ENCODE measurements at places on chromosomes 1 and 21.

DNA sequence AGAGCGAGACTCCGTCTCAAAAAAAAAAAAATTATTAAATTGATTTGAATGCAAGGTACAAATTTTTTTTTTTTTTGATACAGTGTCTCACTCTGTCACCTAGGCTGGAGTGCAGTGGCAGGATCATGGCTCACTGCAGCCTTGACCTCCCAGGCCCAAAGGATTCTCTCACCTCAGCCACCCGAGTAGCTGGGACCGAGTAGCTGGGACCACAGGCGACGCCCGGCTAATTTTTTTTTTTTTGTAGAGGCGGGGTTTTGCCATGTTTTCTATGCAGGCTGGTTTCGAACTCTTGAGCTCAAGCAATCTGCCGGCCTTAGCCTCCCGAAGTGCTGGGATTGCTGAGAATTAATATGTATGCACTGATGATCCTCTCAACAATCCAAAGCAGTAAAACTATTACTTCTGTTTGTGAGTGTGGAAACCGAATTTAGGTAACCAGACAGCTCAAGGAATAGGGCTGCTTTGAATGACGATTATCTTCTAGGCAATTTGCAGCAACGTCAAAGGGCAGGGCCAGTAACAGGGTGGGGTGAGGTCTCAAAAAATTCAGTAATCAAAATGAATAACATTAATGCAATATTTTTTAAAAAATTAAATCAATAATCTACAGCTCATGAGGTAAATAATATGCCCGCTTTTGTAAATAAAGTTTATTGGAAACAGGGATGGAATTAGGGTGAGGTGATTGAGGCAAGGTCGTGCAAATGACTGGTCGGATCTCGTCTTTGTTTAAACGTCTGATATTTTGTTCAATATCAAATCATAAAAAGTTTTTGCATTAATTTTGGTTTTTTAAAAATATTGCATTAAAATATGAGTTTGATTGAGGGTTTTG, 1.2 kb downstream of the CLSPN start:
- DNase-seq, result peak; percentile 15

DNA sequence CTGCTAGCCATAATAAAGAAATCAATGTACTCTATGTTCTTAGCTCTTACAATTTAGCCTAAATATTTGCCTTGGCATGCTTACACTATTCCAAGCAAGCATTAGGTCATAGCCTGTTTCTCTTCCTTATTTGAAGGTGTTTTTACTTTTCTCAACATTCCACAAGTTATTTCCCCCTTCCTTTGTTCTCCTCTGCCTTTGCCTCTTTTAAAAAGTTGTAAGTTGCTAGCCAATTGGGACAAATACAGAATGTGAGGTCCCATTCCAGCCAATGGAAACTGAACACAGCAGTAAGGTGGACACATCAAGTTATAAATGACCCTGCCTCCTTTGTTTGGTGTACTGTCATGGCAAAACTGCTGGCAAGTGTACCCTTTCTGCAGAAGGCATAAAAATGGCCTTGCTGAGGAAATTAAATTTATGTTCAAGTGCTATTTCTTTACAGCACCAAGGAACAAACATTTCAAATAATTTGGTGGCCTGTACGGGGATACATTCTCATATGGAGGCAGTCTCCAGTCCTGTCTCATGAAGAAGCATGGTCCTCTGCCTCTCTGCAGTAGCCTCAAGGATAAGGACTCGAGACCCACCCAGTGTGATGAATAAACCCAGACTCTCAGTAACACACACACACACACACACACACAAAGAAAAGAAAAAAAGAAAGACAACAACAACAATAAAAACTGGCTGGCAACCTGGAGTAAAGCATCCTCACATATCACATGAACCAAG, 28.8 kb upstream of the FMO1 start:
- no peak for DNase-seq

- DNase-seq, result no peak
These were observed 54.8 kb upstream of the MUTYH start for GRCh38 chr1:45395051-45395450.

DNA sequence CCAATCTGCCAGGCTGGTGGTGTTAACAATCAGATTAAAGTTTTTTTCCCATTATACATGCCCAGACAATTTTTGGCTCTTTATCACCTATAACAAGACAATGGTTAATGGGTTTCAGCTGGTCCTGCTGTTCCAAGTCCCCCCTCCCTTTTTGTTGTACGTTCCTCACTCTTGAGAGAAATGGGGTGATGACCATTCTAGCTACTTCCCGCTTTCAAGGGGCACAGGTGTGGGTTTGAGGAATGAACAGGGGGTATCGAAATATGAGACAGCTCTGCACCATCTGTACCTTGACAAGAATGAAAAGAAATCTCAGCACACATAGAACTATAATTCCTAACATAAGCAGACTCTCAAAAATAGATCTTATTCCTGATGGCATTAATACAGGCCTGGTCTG, 326.8 kb downstream of the PTPRU start:
- no peak for DNase-seq

DNA sequence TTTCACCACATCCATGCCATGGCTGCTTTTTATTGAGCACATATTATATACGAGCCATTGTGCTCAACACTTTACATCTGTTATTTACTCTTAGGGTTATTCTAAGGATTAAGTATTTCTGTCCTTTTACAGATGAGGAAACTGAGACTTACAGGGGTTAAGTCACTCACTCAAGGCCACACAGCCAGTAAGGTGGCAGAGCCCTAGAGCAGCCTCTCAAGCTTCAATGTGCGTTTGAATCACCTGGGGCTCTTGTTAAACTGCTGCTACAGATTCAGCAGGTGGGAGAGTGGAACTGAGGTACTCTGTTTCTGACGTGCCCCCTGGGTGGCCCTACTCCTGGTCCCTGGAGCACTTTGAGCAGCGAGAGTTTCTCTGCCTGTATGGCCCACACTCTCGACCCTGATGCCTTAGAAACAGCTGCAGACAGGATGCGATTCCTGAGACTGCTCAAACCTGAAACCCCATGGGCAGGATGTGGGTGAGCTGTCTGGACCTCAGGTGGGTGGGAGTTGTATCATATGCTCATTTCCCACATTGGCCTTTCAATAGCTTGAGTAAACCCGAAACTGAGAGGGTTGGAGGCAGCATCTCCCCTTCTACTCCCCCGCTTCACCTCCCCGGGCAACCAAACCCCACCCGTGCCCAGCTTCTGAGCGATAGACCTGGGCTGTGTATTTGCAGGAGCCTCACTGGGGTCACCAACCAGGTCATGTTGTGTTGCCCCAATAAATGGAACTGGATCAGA, 59.3 kb downstream of the MAN1C1 start:
- DNase-seq, result no peak

DNA sequence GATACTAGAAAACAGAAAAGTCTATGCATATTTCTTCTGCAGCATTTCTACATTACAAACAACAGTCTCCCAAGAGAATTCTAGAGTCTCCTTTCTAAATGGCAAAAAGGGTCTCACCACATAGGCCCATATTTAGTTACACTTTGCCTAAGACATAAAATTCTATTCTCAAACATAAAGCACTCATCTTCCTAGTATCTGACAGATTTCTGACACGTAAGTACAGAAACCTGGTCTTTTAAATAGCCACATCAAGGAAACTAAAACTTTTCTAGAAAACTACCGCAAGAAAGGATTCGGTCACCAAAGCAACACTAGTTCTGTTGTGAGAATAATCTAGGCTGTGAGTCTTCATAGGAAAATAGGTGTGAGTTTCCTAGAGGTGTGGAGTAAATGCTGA, 33.6 kb upstream of the CTSK start:
- DNase-seq, result no peak

DNA sequence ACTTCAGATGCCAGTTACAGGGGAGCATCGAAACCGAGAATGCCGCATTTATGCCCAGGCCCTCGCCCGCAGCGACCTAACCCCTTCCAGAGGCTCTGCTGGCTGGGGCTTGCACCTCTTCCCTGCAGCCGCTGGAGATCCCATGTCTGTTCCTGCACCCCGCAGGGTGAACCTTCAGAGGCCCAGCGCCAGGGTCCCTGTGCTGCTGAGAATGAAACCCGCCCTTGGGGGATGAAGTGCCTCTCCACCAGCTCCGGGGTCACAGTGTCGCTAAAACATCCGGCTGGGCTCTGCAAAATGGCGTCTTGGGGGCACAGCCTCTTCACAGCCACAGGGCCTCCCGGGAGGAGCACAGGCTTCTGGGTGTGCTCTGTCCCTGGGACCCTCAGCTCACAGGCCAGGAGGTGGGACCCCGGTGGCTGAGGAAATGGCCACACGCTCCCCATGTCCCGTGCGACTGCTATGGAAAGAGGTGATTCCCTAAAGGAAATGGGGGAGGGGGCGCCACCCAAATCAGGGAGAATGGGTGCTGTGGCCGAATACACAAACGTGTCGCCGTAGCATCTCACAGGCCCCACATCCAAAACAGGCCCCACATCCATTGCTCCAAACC, 39.9 kb upstream of the TSPEAR start:
- no peak for DNase-seq

GRCh38 chr21:36926989-36927718, 39.3 kb downstream of the HLCS start:
- no peak for DNase-seq

DNA sequence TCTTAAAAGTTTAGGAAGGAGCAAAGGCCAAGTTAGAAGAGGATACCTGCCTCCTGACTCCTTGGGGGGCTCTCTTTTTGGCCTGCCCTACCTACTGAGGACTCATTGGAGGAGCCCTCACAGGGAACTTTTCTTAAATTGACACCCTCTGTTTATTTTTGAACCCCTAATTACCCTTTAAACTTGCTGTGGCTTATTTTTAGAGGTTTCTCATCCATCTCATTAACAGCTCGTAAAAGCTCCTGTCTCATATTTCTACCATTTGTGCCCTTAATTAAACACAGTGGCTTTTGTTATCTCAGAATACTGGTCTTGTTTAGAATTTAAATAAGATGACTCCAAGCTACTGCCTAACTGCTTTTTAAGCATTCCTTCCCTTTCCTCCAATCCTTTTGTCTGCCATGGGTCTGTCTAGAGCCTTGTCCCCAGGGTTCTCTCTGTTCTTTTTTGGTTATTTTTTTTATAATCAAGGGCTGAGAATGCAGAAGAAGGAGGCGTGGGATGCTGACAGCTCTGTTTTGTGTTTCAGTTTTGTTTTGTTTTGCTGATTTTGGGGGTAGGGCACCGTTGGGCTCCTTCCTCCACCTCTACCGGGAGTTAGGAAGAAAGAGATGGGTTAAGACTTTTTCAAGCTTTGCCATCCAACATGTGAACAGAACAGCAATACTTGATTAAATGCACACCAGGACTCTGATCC, 78.0 kb downstream of the SYT6 start:
- no peak for DNase-seq

DNA sequence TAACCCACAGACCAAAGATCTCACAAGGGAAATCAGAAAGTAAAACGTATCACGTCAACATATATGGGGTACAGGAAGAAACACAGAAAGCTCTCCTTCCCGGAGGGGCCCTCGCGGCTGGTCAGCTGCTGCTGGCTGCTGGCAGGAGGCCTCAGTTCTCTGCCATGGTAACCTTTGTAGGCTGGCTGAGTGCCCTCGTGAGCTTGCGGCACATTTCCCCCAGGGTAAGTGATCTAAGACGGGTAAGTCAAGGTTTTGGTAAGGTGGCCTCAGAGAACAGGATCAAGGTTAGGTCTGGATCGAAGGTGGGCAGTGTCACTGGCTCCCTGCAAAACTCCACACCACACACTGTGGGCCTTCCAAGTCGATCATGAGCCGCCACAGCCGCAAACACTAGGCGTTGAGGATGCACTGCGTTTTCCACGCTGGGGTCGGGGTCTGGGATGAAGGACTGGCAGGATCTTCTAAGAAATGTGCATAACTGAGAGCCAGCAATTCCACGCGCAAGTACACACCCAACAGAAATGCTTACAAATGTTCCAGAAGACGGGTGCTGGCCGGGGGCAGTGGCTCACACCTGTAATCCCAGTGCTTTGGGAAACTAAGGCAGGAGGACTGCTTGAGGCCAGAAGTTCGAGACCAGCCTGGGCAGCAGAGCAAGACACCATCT, 33.9 kb downstream of the WDR4 start:
- DNase-seq, result no peak

GRCh38 chr21:35563885-35564451, 496.4 kb downstream of the SETD4 start:
- peak; percentile 99 for DNase-seq

DNA sequence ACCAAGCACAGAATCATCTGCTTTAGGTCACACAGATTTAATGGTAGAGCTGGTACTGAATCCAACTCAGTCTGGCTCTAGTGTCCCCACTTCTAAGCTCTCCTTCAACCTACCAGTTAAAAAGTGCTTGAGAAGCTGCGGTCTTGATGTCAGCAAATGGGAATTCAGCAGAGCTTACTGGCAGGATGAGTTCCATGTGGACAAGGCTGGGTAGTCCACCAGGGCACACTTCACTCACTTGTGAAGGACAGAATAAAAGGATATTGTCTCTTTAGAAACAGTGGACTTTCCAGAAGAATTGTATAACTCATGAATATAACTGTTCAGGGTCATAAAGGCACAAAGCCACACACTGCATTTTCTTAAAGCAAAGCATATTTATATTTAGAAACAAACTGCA, 35.1 kb upstream of the GUCA2B start:
- no peak for DNase-seq

DNA sequence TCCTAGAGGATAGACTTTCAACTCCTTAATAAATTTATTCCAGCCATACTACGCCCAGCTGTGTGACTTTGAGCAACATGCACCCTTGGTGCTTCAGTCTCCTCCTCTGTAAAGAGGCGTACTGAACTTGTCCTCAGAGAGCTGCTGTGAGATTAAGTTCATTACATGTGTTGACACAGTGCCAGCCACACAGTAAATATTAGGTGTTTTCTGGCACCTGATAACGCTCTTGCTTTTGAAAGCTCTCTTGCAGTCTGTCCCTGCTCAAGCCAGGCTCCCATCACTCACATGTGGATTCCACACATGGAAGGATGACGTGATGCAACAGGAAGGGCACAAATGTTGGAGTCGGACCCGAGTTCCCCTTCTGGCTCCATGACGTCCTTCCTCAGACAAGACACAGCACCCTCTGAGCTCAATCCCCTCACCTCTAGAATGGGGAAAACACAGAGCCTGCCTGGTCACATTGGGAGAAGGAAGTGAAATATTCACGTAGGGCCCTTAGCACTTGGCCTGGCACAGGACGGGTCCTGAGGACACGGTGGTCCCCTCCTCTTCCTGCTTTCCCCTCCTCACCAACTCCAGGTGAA, 7.7 kb downstream of the IFNLR1 start:
- DNase-seq, result no peak

- no peak for DNase-seq
These were observed 21.7 kb upstream of the ZBTB21 start for GRCh38 chr21:42031816-42032215.

- DNase-seq, result no peak
These were observed 30.0 kb downstream of the WNT3A start for GRCh38 chr1:228036701-228037231.

- DNase-seq, result no peak
These were observed 6.4 kb downstream of the OR2C3 start for GRCh38 chr1:247529771-247530355.

GRCh38 chr1:10515976-10516750, 41.4 kb downstream of the PEX14 start:
- no peak for DNase-seq
